ENCODE measurements at places on chromosomes 2 and 18.

GRCh38 chr2:232576995-232577394, 26.5 kb downstream of the EIF4E2 start:
- DNase-seq: no peak

DNA sequence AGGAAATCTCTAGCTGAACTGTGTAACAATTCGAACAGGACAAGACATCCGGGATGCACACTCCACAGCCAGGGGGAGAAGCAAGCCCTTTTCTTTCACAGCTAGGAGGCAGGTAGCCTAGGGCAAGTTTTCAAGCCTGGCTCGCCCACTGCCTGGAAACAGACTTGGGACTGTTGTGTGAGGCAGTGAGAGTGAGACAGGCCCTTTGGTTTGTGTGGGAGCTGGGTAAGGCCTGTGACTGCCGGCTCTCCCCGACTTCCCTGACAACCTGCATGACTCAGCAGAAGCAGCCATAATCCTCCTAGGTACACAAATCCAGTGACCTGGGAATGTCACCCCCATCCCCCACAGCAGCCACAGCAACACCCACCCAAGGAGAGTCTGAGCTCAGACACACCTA, 179.7 kb downstream of the WDPCP start:
- DNase-seq: no peak

DNA sequence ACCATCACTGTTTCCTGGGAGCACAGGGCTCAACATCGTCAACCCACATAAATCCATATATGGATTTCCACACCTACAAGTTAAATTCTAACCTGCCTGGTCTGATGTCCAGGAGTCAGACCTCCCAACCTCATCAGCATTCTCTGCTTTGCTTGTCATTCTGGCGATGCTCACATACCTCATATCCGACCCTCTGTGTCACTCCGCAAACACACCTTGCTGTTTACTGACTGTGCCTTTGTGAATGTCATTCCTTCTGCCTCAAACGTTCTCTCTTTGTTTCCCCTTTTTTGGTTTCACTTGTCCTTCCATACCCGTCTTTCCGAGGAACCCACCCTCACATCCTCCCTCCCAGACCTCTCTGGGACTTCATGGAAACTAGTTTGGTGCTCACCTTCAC, 187.1 kb downstream of the ACTR3 start:
- DNase-seq: no peak

DNA sequence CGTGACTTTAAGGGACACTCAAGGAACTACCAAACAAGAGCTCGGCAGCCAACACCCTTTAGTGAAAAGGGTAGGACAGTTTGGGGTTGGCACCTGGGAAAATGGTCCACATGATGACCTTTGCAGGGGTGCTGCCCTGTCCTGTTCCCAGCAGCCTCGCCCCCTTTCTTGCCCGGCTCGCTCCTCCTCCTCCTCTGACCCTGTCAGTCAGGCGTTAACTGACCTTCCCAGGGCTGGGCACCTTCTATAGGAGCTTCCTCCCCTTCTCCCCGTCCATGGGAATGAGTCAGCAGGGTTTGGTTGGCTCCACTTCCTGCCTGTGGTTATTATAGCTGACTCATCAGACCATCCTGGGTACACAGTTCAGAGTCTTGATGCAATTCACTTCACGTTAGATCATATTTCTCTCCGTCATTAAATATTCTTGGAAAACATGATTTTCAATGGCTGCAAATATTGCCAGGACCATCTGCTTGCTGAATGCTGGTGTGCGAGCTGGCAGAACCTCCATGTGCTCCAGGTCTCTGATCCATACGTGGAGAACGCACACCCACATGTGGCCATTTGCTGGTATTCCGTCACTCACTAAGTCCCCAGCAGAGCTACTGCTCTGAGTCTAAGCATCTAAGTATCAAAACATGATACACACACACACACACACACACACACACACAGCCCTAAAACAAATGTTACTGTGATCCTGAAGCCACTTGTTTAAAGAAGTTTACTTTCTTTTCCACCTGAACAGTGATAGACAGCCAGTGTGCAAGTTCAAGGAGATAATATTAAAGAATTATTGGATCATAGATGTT, 185.0 kb downstream of the ANAPC1 start:
- peak; percentile 84 for DNase-seq

GRCh38 chr2:193502363-193503035, 1307.8 kb upstream of the TMEFF2 start:
- DNase-seq: no peak

DNA sequence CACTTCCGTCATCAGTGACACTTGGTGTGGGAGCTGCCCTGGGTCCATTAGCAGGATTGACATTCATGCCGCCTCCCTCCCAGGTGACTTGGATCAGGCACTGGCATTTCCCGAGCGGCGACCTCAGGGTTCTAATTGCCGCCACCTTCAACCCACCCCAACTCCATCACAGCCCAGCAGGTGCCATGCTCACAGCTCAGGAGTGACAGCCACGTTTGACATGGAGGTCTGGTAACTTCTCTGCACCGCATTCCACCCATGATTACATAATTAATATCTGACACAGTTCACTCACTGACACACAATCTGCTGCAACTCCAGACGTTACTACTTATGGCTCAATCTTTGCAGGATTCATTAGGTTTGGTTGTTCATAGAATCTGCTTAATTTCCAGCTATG, 450.9 kb upstream of the MYT1L start:
- no peak for DNase-seq

- no peak for DNase-seq
These were observed 105.1 kb upstream of the SIX2 start for GRCh38 chr2:45114221-45114955.

GRCh38 chr2:200624026-200624425, 38.2 kb downstream of the AOX1 start:
- DNase-seq: no peak

- DNase-seq: no peak
These were observed 144.7 kb downstream of the SLC4A3 start for GRCh38 chr2:219772103-219772635.

DNA sequence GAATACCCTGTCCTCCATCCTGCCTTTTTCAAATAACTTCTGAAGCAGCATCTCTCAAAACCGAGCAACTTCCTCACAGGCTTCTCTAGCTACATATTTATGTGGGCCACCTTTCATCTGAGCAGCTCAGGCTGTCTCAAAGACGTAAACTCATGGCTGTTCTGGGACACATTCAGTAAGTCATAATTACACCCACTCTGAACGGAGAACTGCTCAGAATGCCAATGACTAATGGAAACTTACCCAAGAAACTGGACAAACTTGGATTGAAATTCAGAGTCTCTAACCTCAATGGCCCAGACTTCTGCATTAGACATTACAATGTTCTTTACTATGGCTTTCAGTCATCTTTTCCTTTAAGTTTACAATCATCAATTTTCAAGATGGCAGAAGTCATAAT, 145.2 kb downstream of the RAD51AP2 start:
- DNase-seq: no peak

DNA sequence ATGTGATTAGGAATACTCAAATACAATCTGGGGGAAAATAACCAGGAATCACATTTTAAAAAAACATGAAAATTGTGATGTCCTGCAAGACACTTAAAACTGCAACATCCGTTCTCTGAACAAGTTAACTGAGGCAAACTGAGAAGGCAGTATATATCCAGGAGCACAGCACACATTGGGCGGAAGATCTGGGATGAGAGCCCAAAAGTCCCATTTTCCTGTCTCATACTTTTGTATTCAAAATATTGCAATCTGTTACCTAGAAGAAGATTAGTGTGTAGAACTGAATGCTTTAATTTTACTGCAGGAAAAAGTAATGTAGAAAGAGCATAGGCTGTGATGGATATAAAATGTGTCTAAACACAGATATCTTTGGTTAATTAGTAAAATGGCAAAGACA, 276.8 kb upstream of the FANCL start:
- no peak for DNase-seq

DNA sequence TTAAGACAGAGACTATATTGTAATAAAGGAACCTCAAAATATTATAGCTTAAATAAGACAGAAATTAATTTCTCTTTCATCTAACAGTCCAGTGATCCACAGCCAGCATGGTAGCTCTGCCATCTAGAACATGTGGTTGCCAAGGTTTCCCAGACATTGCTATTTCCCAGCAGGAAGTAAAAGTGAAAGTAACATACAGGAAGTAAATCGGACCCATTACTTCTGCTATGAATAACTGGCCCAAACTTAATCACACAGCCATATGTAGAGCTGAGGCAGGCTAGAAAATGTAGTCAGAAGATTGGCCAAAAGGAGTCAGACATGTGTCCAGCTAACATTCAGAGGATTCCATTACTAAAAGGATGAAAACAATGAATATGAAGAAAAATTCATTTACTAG, 71.0 kb downstream of the NOL4 start:
- DNase-seq: no peak

DNA sequence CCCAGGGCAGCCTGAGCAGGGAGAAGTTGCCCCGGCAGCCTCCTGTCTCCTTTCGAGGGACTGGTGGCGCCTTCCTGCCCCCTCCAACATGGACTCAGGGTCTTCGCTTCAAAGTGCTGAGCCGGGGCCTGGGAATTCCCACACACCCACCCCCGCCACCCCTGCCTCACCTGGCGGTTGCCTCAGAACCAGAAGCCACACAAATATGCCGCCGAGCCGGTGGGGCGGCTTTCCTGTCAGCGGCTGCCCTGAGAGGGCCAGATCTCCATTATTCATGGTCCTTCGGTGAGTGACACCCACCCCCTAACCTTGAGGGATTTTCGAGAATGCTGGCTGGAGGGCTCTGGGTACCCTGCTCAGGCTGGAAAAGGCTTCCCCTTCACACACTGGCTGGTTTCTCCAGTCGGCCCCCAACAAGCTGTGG, 71.7 kb downstream of the SMAD7 start:
- DNase-seq: no peak

GRCh38 chr2:11553661-11554398, 20.0 kb downstream of the GREB1 start:
- no peak for DNase-seq

GRCh38 chr18:42771936-42772335, 343.5 kb downstream of the RIT2 start:
- DNase-seq: no peak

- no peak for DNase-seq
These were observed 68.5 kb downstream of the MYO5B start for GRCh38 chr18:50126471-50126870.

DNA sequence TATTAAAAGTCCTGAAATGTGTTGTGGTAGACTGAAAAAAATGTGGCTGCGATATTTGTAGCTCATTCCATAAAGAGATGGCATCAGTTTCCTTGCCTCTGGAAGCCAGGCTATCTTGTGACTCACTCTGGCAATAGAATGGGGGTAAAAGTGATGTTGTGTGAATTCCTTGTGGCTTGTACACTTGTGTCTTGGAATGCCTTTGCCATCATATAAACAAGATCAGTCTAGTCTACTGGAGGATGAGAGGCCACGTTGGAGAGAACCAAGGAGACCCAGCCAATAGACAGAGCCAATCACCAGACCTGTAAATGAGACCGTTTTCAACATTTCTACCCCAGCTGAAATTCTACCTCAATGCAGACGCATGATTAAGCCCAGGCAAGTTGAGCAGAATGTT, 254.1 kb downstream of the TRIB2 start:
- no peak for DNase-seq

- DNase-seq: no peak
These were observed 11.5 kb downstream of the PGAP1 start for GRCh38 chr2:196914867-196915460.

DNA sequence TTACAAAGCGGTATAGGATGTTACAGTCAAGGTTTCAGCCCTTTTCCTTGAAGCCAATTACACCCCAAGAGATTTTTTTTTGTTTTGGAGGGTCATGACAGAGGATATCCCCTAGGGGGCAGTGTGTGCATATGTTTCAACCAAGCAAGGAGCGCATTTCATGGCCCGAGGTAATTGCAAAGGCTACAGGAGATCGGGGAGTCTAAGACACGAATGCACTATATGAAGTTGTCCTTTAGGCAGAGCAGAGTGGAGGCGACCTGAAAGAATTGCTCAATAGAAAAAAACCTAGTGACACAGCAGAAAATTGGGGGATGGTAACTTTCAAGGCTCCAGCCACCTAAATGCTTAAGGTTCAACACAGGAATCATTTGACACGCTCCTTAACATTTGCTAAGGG, 219.8 kb upstream of the PARD3B start:
- peak; percentile 74 for DNase-seq

- no peak for DNase-seq
These were observed 82.4 kb upstream of the KLHL29 start for GRCh38 chr2:23302591-23302990.

DNA sequence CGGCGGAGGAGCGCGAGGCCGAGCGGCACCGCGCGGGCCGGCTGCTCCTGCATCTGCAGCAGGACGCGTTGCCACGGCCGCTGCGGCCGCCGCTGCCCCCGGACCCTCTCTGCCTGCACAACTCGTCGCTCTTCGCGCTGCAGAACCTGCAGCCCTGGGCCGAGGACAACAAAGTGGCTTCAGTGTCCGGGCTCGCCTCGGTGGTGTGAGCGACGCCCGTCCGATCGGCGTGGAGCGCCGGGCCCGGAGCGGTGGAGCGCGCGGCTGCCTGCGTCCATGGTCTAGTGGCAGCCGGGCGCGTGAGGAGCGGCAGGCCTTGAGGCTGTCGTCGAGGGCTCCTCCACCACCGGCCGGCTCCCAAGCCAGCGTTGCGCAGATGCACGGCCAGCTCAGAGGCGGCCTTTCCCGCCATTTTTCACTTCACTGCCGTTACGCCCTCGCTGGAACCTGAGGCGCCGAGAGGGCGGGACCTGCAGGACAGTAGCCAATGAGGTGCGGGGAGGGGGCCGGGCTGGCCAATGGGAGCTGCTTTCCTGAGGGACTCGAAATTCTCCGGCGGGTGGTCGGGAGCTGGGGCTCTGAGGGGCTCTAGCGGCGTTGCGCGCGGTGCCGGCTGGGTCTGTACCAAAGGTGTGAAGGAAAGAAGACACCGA, 1.9 kb downstream of the TLX2 start:
- DNase-seq: peak; percentile 79

- no peak for DNase-seq
These were observed 96.8 kb downstream of the PTPN4 start for GRCh38 chr2:119856469-119856901.

DNA sequence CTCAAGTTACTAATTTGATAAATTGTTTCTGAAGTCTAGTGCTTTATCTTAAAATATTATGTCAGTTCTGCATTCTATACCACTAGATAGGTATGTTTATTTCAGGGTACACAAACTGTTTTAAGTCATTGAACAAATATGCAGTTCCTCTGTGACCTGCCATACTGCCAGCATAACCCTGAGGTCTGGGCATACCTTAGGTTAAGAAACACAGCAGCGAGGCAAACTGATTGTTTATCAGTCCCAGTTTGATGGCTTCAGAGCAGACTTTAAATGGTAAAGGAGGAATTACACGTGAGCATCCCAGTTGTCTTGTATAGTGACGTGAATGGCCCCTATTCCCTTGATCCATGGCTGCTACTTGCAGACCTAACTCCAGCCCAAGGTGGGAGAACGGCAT, 186.4 kb upstream of the LRRTM1 start:
- DNase-seq: no peak

GRCh38 chr18:42334931-42335330, 379.9 kb downstream of the PIK3C3 start:
- DNase-seq: no peak

GRCh38 chr2:169676850-169677249, 17.4 kb downstream of the CFAP210 start:
- no peak for DNase-seq

- DNase-seq: no peak
These were observed 36.6 kb downstream of the VAPA start for GRCh38 chr18:9950289-9951016.

Data from left hindlimb (tissue), 1 donor.